ENCODE measurements at places on chromosomes 1 and 21.

GRCh38 chr1:202791077-202791747, 17.0 kb downstream of the KDM5B start:
- DNase-seq = no peak

DNA sequence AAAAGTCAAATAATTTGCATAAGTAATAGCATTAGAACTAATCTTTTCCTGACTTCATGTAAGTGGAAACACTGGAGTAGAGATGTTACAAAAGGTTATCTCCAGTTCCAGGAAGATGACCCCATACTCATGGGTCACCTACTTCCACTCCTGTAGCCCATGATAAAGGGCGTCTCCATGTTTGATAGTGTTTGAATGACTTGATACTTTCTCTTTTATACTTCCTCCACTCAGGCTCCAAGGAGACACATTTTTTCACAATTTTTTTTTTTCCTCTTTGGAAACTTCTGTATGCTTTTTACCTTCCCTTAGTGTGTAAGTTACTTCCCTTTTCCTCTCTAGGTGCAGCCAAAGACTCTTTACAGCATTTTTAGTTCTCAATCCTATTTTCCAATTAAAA, 382.1 kb upstream of the B3GALT2 start:
- DNase-seq = peak; percentile 49

- no peak for DNase-seq
These were observed 1.6 kb downstream of the DNMT3L start for GRCh38 chr21:44260066-44260465.

GRCh38 chr1:14513111-14513510, 85.4 kb upstream of the KAZN start:
- no peak for DNase-seq

- no peak for DNase-seq
These were observed 2.6 kb upstream of the CC2D1B start for GRCh38 chr1:52368383-52369172.

- no peak for DNase-seq
These were observed 5.5 kb downstream of the SIM2 start for GRCh38 chr21:36704281-36704957.

DNA sequence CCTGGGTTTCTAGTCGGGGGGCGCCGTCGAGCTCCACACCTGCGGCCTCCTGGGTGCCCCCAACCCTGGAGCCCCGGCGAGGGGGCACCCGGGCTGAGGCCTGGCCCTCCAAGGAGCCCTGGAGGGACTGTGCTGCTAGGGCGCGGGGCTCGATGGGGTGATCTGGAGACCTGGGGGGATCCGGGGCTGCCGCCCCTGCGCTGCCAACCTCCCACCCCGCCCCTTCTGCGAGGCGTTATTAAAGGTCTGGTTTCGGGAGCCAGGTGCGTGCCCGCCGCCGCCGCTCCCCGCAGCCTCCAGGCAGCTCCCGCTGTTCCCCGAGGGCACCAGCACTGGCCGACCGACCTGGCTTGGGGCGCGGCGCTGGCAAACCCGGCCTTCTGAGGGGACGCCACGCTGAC, 746 bp upstream of the POFUT2 start:
- no peak for DNase-seq

DNA sequence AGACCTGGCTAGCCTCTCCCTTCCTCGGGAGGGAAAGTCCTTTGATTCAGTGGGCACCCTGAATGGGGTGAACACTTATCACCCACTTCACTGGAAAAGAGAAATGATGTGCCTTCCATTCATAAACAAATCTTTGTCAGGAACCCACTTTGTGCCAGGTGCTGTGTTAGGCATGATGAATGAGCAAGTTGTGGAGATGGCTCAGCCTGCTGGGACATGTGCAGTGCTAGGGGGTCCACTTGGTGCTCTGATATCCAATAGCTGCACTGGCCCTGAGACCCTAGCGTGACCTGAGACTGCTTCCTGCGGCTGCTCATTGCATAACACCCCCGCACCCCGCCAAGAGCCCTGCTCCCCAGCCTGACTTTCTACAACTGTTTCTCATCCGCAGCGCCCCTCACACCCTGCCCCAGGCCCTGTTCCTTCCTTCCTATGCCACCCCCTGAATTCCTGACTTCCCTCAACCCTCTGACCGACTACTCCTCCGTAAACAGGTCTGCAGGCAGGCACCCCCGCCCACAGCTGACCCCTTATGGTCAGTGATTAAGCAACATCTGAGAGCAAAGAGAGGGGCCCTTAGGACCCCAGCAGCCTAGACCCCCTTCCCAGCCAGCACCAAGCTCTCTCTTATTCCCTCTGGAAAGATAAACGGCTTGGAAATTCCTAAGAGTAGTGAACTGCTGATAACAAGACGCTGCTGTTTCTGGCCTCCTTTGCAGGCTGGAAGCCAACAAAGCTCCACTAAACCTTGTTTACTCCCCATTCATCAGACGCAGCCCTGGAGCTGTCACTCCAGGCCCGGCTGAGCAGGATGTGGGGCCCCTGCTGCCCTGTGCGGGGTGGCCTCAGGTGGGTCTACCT, 12.9 kb downstream of the CSRP1 start:
- DNase-seq = no peak

DNA sequence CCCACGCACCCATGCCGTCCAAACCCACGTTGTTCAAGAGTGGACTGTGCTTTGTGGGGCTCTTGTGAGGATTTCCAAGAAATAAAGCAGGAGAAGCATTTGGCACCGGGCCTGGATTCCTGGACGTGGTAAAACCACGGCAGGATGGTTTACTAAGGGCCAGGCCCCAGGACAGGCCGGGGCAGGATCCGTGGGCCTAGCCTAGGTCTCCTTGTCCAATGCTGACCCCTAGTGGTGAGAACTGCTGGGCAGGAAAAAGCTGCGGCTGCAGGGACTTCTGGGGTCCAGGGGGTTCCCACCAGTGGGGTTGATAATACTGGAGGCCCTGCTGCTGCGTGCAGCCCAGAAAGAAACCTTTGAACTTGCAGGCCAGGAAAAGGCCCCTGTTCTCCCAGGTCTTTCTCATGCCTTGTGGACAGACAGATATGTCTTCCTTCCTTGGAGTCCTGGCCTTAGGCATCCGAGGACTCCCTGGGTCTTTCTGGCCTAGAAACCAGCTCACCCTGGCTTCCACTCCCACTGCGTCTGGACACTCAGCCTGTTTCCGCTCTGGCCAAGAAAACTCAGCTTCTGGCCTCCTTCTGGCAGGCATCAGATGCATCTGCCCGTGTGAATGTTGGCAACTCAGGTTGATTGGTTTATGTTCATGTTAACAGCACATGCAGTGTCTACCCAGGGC, 106.9 kb upstream of the TMEM51 start:
- peak; percentile 22 for DNase-seq

DNA sequence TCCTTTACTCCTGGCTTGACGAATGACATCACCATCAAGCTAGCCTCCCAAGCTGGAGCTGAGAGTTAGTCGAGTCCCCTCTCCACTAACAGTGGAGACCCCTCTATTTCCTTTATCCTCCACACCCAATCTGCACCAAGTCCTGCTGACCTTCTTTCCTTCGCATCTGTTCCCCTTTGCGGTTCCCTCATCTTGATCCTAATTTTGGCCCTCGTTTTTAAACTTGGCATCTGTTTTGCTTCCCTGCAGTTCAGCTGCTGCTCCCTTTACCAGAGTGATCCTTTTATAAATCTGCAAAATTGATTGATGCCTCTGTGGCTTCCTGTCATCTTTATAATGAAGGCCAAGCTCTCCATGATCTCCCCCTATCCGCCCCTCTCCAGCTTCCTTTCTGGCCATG, 49.0 kb upstream of the TSPAN2 start:
- DNase-seq = no peak
